Activated CD4-positive, alpha-beta T cell treated with anti-CD3 and anti-CD28 coated beads for 36 hours (primary cell): ENCODE measurements at places on chromosomes 4 and X. TPM values are rescaled to one million over a fixed set of nuclear protein-coding genes. Genes with fewer than 3 reads are reported as not detected.

Gene TRAM1L1
- not detected for total RNA-seq

DNA sequence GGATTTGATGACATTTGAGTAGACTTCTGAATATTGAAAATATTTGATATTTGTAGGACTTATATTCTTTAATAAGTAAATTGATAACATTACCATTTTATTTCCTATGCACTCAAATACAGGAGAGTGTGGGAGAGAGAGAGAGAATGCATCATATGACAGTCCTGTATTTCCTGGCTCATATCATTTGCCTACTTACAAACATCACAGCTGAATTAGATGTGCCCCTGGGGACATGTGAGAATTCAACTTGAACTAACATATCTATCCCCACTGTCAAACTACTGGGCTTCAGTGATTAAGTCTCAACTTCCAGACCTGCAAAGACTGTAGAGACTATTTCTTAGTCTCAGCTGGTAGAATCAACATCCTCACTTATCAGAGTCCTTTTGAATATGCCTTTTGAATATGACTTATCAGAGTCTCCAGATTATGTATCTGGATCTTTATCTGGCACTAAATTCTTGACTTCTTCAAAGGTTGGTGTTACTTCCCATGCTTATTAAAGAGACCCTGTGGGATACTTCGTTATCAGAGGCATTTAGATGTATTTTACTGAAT lies 75.5 kb downstream of the PABPC4L start:
- no peak for DNase-seq

GRCh38 chr4:181959121-181959520 lies 284.1 kb upstream of the TENM3 start:
- DNase-seq: no peak

- DNase-seq: no peak
Observed at GRCh38 chr4:91116861-91117260, 989.7 kb downstream of the CCSER1 start.

- DNase-seq: no peak
Observed at GRCh38 chr4:131026771-131027170, 1930.8 kb downstream of the C4orf33 start.
